Common myeloid progenitor, CD34-positive (primary cell): ENCODE measurements at places on chromosomes 6 and 20.

DNA sequence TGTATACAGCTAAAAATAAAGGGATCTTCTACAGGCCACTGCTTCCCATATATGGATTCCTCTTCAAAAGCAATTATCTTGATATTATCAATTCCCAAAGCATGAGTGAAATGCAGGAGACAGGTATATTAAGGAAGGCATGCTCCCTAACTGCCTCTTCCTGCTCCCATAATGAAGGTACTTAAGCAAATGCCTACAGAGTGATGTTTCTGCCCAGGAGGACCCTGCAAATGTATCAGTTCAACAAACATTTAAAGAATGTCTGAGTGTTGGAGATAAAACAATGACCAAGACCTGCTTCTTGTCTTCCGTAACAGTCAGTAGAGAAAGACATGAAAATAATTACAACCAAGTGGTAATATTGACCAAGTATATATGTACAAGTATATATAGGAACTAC is 4.2 kb downstream of the UBE2J1 start:
- no peak for DNase-seq

DNA sequence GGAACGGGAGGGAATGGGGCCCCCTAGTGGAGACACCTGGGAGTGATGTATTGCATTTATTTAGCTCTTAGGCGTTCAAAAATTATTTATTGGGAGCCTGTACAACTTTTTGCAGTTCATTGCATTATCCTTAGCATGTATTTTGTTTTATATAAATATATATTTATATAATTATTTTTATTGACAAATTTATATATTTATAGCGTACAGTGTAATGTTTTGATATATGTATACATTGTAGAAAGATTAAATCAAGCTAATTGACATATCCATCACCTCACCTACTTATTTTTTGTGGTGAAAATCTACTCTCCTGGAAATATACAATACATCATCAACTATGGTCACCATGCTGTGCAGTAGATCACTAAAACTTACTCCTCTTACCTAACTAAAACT is 975 bp downstream of the SIRT5 start:
- DNase-seq: no peak

GRCh38 chr6:53293691-53294090 is 55.1 kb downstream of the ELOVL5 start:
- DNase-seq: no peak

DNA sequence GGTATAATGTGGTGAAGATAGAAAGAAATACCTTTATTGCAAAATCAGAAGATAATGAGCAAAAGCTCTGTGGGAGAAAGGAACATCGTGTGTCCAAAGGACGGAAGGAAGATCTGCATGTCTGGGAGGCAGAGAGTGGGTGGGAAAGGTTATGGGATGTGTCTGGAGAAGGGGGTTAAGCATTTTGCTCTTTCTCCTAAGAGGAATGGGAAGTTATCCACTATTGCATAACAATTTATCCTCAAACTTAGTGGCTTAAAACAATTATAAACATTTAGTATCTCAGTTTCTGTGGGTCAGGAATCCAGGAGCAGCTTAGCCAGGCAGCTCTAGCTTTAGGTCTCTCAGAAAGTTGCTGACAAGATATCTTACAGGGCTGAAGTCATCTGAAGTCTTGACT is 229.1 kb upstream of the CITED2 start:
- DNase-seq: no peak

DNA sequence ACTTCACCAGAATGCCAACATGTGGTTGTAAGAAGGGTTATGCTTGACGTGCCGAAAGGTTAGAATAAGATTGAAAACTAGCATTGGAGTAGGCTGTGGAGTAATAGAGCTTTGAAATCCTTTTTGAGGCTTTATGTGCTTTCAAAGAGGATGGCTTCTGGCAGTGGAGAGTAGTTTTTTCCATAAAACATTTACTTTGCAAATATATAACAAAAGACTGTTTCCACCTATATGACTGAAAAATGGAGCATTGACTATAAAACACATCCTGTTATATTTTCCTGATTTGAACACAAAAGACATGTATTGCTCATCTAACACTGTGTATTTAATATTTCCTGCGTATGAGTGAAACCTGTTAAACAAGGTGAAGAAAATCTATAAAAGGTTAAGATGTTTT is 38.8 kb downstream of the ZFAND3 start:
- DNase-seq: no peak

GRCh38 chr6:132085731-132086130 is 134.6 kb upstream of the CCN2 start:
- DNase-seq: no peak

GRCh38 chr20:39421571-39422105 is 459.5 kb downstream of the DHX35 start:
- DNase-seq: no peak

GRCh38 chr20:1509237-1509636 is 18.0 kb upstream of the SIRPB2 start:
- DNase-seq: peak; percentile 56

- peak; percentile 39 for DNase-seq
Measured at GRCh38 chr6:106112433-106112832, 26.3 kb downstream of the PRDM1 start.
